ENCODE measurements at places on chromosomes 4 and X.

- peak; percentile 21 for DNase-seq
Observed at GRCh38 chr4:80215449-80216052, 18.2 kb downstream of the PRDM8 start.

DNA sequence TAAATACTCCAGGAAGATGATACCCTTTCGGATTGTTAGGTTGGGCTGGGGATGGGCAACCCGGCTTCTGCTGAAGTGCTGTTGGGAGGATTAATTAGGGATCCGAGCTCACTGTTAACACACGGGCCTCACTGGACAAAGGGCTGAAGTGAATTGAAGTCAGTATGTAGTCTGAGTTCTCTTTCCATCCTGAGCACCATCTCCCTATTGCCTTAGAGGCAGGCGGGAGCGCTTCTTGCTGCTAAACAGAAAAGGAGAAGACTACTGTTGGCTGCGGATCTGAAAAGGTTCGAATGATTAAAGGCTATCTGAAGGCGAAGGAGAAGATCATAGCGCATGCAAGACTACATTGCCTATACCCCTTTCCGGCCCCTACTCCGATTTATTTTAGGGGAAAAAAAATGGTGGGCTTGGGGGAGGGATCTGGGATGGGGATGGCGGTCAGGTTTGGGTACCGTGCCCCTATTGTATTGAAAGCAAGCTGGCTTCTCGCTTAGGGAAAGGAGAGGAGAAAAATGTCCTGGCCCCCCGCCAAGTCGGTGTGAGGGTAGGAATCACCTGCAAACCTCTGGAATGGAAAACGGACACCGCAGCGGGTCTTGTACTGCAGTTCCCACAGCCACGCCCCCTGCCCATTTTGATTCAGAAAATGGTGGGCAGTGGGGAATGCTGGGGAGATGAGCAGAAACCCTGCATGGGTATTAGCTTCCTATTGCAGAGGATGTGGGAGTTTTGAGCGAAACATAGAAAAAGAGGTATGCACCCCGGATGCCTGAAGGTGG, 22.3 kb downstream of the MORF4L2 start:
- no peak for DNase-seq

DNA sequence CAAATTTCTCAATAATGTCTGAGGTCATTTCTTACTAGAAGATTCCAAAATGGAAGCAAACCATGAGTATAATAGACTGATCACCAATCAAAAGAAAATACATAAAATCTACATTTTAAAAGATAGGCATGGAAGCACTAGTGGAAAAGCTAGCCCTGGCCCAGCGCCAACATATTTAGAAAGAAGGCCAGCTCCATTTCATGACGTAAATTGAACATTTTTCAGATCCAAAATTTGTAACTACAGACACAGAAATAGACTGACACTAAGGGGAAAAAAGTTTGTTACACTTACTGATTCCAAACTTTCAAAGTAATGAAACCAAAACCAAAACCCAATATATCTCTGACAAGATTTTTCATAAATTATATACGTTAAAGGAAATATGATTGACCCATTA, 117.7 kb downstream of the ADAMTS3 start:
- no peak for DNase-seq

DNA sequence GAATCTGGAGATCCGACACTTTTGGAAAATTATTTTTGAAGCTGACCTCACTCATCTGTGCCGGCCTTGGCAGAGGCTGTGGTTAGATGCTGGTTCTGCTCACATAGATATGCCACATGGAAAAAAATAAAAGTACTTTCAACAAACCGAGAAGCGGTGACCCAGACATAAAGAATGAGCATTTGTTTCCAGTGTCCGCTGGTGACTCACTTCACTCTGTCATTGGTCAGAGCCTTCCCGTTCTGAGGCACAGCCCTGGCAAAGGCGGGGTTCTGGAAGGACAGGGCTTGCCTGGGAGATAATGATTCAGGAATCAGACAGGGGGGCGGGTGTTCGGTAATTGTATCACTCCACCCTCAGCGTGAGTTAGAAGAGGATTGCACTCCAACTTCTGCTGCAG, 172.4 kb upstream of the MXRA5 start:
- DNase-seq = no peak

- DNase-seq = no peak
Observed at GRCh38 chr4:92172203-92172602, 131.6 kb upstream of the GRID2 start.

- DNase-seq = no peak
Observed at GRCh38 chr4:74682567-74683359, 111.6 kb downstream of the BTC start.

DNA sequence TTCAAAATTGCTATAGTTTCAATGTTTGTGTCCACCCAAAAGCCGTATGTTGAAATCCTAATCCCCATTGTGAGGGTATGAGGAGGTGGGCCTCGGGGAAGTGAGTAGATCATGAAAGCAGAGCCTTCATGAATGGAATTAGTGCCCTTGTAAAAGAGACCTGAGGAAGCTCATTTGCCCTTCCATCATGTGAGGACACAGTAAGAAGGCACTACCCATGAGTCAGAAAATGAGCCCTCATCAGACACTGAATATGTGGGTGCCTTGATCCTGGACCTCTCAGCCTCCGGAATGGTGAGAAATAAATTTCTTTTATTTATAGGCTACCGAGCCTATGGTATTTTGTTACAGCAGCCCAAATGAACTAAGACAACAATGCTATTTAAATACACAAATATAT, 57.7 kb upstream of the EFHC2 start:
- DNase-seq = no peak

- no peak for DNase-seq
Observed at GRCh38 chr4:150002561-150002960, 75.7 kb upstream of the DCLK2 start.

DNA sequence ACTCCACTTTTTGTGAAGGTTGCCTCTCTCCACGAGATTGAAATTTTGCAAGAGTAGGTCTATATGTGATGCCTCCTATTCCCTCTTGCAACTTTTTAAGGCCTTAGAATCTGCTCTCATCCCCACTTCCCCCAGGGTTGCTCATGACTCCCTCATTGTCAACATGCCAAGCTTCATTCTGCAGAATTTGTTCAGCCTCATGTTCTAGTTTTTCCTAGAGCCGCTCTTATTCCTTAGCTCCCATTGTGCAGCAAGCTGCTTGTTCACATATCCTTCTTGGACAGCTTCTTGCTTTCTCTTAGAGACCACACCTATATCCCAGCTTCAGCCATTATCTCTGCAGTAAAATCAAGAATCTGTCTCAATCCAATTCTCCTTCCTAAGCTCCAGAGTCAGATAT, 82.4 kb downstream of the CNGA2 start:
- no peak for DNase-seq

- no peak for DNase-seq
Observed at GRCh38 chr4:18749391-18749790, 727.8 kb upstream of the LCORL start.

- peak; percentile 45 for DNase-seq
Observed at GRCh38 chr4:183905081-183905592, at the start of gene STOX2. STOX2 (plus strand) TSS chr4:183905307; CDS start chr4:183906791, 1,484 bp downstream.

All from activated CD4-positive, alpha-beta T cell treated with anti-CD3 and anti-CD28 coated beads, Interleukin-2, Interleukin-6, amounts not matched to agents 100 ng/mL and 50 ng/mL, durations not matched to agents 16 hours and 8 hours (primary cell).